ENCODE measurements at places on chromosomes 1 and 21.

DNA sequence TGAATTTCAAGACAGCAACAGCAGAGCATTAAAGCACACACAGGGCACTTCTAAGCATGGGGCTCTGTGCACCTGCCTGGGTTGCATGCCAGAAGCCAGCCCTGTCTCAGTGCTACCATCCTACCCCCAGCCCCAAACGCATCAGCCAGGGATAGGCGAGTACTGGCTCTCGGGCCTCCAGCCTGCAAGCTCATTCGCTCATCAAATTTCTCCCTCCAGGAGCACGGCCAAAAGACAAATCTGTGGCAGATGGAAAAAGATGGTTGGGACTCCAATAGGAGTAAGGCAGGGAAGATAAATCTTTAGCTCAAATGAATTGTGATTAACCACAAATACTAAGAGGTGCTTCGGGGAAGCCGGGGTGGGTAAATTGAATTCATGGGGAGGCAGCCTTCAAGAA, 189.6 kb downstream of the KAZN start:
- no peak for DNase-seq

GRCh38 chr1:192967901-192968300, 91.3 kb downstream of the UCHL5 start:
- DNase-seq = no peak

DNA sequence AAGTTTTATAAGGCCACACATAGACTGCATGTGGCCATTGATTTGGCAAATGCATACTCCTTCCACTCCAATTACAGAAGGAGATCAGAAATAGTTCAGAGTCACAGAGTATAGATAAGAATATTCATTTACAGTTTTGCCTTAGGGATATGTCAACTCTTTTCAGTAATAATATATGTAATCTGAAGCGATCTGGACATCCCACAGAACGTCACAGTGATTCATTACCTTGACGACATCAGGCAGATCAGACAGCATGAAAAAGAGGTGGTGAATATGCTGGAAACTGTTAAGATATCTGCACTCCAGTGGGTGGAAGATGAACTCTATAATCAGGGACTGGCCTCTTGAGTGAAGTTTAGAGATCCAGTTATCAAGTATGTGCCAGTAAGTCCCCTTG, 240.4 kb downstream of the DPYD start:
- DNase-seq = no peak

- no peak for DNase-seq
Observed at GRCh38 chr1:186409091-186409490, 33.5 kb downstream of the ODR4 start.

DNA sequence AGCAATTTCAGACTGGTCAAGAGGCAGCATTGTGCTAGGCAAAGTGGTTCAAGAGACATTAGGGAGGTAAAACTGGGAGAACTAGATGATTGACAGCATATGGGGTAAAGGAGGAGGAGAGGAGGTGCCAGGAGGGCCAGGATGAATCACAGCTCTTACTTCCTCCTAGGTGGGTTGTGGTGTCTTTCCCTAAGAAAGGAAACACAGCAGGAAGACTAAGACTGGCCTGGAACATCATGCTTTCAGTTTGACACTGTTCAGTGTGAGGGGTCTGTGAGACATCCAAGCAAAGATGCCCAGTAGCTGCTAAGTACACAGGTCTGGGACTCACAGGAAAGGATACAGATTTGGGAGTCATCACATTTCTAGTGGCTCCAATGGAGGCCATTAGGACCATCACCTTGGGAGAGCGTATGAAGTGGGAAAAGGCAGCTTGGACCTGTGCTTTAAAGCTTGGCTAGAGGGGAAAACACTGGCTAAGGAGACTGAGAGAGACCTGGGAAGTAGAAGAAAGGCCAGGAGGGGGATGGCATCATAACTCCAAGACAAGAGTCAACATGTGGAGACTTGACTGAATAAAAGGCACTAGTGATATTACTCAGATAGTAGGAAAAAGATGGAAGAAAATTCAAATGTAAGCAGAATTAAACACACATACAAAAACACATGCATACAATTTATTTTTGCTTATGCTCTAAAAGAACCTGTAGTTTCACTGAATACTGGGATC, 17.3 kb downstream of the CD58 start:
- no peak for DNase-seq

DNA sequence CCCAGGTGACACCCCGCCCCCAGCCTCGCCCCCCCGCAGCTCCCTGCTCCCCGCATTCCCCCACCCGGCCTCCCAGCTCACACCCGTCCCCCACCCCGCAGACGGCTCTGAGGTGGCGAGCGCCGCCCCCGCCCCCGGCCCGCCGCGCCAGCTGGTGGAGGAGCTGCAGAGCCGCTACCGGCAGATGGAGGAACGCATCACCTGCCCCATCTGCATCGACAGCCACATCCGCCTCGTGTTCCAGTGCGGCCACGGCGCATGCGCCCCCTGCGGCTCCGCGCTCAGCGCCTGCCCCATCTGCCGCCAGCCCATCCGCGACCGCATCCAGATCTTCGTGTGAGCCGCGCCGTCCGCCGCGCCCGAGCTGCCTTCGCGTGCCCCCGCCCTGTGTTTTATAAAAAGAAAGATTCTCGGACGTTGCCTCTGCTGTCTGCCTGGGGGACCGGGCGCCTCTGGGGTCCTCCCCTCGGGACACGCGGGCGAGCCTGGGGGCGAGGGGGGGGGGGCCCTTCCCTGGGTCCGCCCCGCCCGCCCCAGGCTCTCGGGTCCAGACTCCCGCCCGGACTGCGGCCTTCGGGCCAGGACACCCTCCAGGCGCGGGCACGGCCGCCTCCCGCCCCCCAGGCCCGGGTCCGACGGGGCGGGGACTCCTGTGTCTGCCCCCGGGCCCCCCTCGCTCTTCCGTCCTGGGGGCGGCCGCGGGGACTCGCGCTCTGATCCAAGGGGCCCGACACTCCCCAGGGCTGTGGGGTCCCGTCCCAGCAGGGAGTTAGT, 1.6 kb upstream of the MMP23B start:
- DNase-seq = no peak

GRCh38 chr1:70706381-70707037, 295.4 kb downstream of the CTH start:
- DNase-seq = no peak

DNA sequence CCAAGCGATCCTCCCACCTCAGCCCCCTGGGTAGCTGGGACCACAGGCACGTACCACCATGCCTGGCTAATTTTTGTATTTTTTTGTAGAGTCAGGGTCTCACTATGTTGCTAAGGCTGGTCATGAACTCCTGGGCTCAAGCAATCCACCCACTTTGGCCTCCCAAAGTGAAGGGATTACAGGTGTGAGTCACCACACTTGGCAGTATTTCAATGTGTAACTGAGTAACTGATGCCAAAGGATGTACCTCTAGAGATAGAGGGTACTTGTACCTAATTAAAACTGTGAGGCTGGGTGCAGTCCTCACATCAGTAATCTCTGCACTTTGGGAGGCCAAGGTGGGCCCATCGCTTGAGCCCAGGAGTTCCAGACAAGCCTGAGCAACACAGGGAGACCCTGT, 258.7 kb upstream of the DMRTA2 start:
- no peak for DNase-seq
